Type B pancreatic cell (in vitro differentiated cells): ENCODE measurements at places on chromosomes 2 and 18. TPM values are rescaled to one million over a fixed set of nuclear protein-coding genes. Genes with fewer than 3 reads are reported as not detected.

DSC3 gene
- 67.7 and 306 TPM in 2 replicates for total RNA-seq

- no peak for DNase-seq
Observed at GRCh38 chr2:45818591-45818990, 167.1 kb downstream of the PRKCE start.

TCF4 gene
- total RNA-seq: 21.9 and 189 TPM in 2 replicates

DNA sequence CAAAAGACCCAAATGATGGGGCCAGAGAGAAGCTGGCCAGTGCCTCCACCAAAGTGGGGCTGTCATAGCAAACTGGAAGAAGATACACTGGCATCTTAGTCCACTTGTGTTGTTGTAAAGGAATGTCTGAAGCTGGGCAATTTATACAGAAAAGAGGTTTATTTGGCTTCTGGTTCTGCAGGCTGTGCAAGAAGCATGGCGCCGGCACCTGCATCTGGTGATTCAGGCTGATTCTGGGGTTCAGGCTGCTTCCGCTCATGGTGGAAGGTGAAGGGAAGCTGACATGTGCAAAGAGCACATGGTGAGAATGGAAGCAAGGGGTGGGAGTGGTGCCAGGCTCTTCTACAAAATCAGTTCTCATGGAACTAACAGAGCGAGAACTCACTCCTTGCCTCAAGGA lies 135.9 kb upstream of the TWIST2 start:
- DNase-seq: no peak

C2orf72 gene
- total RNA-seq: 9.9 and 16.7 TPM in 2 replicates

DNA sequence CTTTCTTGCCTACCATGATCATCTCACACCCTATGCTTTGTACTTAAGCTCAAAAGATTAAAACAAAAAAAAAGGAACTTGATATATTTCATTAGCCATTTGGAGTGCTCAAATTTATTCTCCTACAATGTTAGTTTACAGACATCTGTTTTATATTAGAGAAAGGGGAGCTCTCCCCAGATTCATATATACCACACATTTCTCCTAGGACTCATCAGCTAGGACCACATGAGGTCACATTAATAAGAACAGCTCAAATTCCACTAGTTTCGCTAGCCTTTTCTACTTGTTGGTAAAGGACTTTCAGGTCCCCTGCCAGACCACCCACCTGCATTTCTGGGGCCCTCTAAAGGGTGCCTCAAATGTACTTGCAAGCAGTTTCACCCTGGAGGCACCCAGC lies 151.2 kb upstream of the MMADHC start:
- DNase-seq: no peak

- DNase-seq: no peak
Observed at GRCh38 chr2:31287654-31288053, 53.7 kb downstream of the EHD3 start.

GRCh38 chr2:1972948-1973347 lies 228.6 kb upstream of the PXDN start:
- DNase-seq: no peak

DNA sequence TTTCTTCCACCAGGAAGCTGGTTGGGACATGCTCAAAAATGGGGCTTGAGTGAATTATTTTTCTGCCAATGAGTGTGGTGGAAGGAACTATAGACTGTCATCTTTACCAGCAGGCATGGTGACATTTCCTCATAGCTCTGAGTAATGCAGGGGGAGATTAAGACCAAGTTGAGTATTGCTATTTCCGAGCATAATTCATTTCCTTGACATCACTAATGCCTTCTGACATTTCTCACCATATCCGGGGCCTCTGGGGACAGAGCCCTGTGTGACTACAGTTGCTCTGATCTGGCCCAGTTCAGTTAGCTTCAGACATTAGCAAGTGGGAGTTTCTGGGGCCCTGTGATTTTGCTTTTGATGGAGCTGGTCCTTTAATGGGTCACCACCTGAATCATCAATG lies 410.4 kb downstream of the MEIS1 start:
- no peak for DNase-seq

DNA sequence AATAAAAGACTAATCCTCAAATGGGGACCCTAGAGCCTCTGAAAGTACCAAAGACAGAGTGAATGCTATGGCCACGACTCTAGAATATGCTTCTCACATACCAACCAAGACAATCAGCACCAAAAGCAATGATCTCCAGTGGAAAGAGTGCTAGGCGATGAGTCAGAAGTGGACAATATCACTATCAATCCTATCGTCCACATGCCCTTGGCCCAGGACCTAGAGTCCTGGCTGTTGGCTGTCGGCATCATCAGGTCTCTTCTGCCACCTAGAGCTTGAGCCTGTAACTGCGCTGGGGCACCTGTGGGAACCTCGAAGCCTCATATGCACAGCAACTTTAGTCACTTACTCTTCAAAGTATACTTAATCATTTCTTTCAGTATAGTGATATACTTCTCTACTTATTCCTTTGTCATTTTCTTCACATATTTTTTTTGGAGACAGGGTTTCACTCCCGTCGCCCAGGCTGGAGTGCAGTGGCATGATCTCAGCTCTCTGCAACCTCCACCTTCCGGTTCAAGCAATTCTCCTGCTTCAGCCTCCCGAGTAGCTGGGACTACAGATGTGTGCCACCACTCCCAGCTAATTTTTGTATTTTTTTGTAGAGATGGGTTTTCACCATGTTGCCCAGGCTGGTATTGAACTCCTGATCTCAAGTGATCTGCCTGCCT lies 29.7 kb downstream of the NOL10 start:
- DNase-seq: no peak

- DNase-seq: no peak
Observed at GRCh38 chr2:64760128-64760527, 106.4 kb upstream of the SERTAD2 start.

- DNase-seq: no peak
Observed at GRCh38 chr2:31373127-31373526, 41.4 kb downstream of the XDH start.

- no peak for DNase-seq
Observed at GRCh38 chr2:85887566-85888019, 1.2 kb downstream of the ST3GAL5 start.
